Endothelial cell (in vitro differentiated cells): ENCODE measurements at places on chromosomes 5 and 9.

DNA sequence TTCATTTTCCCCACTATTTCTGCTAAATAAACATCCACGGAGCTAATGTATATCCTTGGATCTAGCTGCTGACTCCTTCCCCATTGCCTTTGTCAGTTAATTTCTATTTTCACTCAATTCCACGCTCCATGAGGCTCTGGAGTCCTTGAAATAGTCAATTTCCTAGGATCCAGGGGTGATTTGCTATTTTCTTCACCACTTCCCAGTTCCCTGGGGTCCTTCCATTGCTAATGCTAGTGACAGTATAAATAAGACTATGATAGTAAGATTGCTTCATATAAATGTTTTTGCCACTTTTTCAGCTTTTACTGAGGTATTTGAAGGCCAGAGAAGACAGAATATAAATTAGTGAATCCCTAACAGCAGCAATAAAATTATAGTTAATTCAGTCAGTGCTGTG, 13.1 kb downstream of the TSSK1B start:
- no peak for DNase-seq

DNA sequence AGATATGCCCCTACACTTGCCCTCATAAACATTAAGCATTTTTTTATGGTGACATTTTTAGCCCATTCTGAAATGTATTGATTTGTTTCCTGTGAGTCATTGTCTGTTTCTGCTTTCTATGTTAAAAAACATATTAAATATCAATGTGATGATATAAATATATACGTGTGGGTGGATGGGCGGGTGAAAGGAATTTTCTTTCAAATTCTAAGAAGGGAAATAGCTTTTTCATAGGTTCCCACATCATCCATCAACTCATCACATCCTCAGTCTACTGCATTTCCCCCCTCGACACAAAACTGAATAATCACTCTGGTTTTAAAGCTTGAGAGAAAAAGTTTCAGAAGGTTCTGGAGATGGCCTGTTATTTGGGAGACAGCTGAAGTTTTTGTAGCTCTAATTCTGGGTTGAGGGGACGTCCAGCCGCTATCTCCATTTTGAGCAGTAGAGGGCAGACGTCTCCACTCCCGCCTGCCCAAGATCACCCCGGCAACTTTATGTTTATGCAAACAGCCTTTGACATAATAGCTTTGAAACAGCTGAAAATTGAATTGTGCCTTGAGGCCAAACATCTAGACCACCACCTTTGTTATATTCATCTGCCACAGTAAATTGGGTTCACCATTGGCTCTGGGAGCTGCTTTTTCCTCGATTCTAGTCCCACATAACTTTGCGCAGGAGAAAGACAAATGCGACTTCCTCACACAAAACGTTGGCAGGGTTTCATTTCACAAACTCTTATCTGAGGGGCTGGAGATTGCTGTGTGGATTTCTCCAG, 216.2 kb upstream of the CLINT1 start:
- peak; percentile 77 for DNase-seq

DNA sequence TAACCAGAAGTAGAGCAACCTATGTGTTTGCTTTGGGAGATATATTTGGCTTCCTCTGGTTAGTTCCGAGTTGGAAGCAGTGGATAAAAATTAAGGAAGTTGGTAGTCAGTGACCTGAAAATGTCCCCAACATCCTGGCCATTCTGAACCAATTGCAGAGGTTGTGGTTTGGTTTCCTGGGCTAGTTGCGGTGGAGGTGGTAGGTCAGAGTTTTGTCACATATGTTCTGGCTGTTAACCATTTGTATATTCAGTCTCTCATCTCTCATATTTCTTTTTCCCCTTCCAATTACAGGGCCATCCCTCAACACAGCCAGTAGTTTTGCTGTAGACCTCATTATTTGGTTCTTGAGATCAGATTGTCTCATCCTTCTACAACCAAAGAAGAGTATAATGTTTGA, 1026.9 kb downstream of the PTPRD start:
- no peak for DNase-seq

GRCh38 chr5:172163346-172163745, 24.7 kb downstream of the STK10 start:
- DNase-seq: no peak

GRCh38 chr5:131068893-131069643, 96.0 kb downstream of the HINT1 start:
- DNase-seq: no peak

- DNase-seq: no peak
Measured at GRCh38 chr9:96436063-96436455, 13.9 kb upstream of the HABP4 start.

GRCh38 chr5:175680020-175680419, 22.1 kb downstream of the HRH2 start:
- no peak for DNase-seq

- DNase-seq: no peak
Measured at GRCh38 chr9:38380230-38380871, 12.2 kb upstream of the ALDH1B1 start.

DNA sequence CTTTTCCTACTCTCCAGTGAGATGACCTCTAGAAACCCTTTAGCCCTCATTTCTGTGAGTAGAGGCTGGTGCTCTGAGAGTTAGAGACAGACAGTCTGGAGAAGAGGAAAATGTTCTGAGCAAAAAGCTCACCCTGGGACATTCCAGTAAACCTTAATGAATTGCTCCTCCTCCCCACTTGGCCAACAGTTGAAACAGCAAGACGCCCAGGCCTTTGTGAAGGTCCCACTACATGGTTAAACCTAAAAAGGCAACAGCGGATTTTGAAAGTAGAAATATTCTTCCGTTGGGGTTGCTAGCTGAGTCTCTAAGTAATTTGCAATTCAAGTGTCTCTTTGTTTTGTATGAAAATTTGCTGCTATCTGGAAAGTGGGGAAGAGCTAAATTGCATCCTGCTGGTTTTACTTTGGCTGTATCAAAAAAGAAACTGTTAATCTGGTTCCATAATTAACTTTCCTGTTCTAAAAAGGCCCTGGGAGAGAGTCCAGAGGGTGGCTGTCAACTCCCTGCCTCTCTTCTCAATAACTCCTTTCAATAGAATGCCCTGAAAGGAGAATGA, 63.8 kb downstream of the ATP10B start:
- DNase-seq: no peak

DNA sequence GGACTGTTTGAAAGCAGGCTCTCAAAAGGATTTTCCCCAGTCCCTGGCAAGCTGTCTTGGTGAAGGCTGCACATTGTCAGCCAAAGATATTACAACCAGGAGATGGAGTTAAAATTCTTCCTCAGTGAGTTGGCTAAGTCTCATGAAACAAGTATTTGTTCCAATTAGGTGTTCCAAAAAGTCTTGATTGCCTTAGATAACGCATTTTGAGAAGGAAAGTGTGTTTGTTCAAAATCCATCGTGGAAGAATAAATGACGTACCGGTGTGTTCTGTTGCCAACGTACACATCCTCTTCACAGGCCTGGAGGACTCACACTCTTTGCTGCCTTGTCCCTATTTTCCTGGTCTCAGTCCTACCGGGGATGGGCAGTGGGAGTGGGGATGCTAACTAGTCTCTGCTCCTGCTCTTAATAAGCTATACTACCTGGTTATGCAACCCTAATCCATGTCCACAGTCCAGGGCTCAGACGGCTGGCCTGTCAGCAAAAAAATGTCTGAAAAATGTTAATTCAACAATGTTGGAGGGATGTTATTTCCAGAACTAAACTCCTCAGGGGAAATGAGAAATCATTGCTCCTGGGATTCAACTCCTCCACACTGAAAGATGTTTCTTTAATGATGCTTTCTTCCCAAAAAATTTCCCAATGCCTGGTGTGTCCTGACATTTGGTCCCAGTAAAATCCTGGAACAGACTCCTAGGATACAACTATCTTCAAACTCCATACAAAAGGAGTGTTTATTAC, 175.3 kb upstream of the KLF9 start:
- no peak for DNase-seq

- DNase-seq: no peak
Measured at GRCh38 chr9:106296426-106296825, 566.5 kb upstream of the ZNF462 start.

DNA sequence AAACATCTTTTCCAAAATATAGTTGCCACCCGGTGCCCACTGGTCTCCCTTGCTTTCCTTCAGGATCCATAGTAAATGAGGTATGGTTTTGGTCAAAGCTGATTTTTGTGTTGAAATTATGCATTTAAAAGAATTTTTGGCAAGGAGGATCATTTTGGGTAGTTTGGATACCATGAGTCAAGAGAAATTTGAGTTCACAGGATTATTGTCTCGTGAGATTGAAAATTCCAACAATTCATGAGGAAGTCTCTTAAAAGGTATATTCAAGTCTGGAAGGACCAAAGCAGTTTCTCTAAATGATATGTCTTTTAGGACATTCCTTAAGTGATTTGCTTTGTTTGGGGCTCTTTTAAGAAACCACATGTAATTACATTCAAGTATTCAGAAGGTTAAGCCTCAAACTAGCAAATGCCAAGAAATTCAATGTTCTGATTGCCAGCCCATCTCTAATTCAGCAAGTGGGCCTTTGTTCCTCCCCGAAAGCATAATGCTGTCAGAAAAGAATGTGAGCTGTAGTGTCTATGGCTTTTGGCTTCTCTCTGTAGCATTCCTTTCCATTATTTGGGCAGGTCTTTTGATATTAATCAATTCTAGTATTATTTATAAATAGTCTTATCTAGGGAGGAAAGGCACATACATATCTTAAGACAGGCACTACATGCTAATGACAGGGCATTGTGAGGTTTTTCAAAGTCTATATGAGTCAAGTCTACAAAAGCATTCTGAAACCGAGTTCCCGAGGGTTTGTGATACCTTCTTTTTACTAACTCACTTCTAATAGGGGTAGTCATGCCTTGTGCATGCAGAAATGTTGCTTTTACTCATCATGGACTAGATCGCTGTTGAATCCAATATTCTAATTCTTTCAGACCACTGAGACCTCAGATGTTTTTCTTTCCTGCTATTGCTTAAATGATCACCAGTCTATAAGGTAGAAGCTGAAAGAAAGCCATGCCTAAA, 453.9 kb downstream of the ENC1 start:
- no peak for DNase-seq

DNA sequence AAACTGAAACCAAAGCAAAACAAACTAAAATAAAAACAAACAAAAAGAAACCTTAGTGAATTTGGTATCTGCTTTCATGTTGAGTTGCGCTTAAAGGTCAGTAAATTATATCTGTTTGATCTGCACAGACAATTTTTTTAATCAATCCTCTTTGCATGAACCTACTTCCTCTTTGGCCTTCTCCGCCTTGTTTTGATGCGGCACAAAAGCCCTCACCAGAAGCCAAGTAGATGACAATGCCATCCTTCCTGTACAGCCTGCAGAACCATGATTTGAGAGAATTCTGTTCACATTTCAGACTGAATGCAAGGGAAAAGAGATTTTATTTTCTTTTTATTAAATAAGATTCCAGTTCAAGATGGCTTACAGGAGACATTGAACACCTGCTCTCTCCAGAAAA, 473.6 kb upstream of the FTMT start:
- DNase-seq: no peak

DNA sequence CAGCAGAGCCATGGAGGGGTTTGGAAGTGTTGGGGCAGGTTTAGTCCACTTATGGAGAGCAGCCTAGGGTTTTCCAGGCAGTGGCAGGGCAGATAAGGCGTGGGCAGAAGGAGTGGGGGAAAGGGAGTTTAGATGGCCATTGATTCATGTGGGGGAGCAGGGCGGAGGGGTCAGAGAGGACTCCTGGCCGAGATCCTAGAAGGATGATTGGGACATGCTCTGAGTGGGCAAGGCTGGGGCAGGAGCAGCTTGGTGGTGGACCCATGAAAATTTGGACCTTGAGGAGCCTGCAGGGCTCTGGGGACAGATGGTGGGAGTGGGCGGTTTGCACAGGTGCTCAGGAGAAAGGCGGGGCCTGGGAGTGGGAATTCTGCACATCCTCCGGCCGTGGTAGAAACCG, 18.1 kb upstream of the TOR2A start:
- no peak for DNase-seq

DNA sequence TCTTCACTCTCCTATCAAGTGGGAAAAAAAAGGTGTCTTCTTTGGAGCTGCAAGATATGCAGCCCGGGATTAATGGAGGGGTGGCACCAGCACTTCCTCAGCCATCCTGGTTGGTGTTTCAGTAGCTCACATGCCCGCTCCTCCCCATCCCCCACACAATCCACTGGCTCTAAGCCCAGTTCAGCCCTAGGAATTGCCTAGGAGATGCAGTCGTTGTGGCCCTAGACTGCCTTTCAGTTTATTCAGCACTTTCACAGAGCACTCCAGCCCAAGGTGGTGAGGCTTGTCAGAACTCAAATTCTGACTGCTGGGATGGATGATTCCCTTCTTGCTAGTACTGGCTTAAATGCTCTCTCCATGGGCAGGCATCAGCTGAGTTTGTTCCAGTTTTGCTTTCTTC, 35.1 kb upstream of the EDIL3 start:
- DNase-seq: no peak

DNA sequence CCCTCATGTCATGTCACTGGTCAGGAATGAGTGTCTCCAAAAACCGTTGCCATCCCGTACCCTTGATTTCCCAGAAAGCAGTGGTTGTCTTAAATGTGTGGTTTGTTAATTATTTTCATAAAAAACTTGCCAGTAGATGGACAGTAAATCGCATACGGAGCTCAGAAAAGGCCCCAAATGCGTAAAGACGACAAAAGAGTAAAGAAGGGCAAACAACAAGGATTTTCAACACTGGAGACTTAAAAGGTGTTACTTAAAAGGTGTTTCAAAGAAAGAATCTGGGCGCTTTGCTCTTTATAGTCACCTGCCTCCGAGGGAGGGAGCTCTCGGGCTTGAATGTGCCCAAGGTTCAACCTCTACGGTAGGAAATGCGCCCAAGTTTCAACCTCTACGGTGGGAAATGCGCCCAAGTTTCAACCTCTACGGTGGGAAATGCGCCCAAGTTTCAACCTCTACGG, 734 bp downstream of the KIF27 start:
- DNase-seq: no peak

GRCh38 chr5:81171769-81172168, 61.4 kb upstream of the CKMT2 start:
- no peak for DNase-seq

- DNase-seq: no peak
Measured at GRCh38 chr5:68548959-68549676, 333.6 kb downstream of the PIK3R1 start.

DNA sequence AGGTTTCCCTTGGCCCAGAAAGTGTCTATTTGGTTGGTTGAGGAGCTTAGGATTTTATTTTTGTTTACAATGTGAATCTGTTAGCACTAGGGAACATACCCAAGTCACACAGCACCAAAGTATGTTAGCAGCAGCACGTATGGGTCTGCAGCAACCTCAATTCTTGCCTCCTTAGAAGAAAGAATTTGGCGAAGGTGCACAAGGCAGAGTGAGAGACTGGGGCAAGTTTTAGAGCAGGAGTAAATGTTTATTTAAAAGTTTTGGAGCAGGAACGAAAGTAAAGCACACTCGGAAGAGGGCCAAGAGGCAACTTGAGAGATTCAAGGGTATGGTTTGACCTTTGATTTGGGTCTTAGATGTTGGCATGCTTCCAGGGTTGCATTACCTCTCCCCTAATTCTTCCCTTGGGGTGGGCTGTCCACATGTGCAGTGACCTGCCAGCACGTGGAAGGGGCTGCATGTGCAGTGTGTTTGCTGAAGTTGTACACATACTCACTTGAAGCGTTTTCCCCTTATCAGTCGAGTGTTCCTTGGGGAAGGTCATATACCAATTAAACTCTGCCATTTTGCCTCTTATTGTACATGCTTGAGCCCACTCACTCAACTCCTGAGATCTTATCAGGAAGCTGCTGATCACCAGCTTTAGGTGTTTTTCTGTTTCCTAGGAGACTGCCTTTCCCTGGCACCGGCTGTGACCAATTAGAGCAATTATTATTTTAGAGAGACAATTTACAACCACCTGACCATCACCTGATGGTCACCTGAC, 64.9 kb upstream of the SHC3 start:
- DNase-seq: no peak
